ENCODE measurements at places on chromosomes 4 and X.

GRCh38 chr4:11497212-11497806 lies 68.6 kb upstream of the HS3ST1 start:
- no peak for DNase-seq

DNA sequence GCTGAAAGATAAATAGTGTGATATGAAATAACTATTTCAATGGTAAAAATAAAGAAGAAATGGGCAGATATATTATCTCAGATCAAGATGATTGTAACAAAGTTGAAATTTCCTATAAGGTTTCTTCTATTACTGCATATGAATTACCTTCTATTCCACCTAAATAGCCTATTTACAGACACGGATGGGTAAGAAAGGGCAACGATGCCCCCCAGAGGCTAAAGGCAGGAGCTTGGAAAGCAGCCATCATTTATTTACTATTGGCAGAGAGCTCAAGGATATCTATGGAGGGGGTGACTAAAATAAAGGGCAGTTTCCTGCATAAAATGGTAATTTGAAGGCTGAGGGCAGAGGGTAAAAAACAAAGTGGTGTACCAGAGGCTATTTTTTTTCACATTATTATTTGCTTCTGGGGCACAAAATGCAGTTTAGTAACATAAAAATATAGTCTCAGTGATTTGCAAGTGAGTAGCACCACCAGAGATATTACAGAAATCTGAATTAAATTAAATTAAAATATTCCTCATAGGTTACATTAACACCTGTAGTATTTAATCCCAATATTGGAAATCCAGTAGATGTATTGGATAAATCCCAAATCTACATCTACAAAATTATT lies 123.1 kb downstream of the BTC start:
- no peak for DNase-seq

DNA sequence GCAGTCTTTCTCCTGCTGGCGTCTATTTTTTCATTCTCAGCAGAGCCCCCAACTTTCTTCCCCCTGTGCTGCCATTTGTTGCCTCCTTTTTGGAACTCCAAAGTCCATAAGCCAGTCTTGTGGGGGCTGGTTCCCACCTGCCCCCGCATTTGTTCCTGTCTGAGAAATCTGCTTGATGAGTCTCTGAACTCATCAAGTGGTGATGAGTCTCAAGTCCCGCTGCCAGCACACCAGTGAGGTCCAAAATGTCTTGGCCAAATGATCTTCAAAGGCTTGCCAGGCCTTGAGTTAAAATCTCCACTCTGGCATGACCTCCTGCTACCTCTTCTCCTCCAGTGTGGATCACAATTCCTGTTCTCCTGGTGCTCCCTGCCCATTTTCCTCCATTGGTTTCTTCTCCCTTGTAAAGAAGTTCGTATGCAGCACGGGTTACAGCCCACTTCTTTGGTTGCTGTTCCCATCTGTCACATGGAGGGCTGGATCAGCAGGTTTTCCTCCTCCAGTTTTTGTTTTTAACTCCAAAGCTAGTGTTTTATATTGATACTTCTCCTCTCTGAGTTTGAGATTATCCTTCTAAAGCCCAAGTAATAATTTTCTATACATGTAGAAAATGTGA lies 72.7 kb upstream of the LIMCH1 start:
- DNase-seq = no peak

GRCh38 chrX:48945517-48946348 lies 11.7 kb downstream of the OTUD5 start:
- no peak for DNase-seq

- no peak for DNase-seq
Observed at GRCh38 chrX:134074151-134074550, 88.8 kb upstream of the GPC3 start.

DNA sequence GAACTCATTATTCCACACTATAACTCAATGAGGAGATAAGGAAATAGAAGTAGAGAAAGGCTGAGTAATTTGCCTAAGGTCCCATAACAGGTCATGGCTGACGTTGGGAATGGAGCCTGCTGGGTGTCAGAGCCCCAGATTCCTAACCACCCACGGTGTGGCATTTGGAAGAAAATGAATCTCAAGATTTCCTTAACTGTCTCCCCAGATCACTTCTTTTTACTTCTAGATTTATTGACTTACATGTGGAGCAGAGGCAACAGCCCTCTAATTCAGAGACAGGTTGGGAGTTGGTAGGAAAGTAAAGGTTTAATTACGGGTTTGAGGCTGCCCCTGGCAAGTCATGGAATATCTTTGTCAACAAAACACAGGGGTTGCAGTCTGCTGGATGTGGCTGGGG lies 134.0 kb downstream of the ARHGAP10 start:
- no peak for DNase-seq
